A549 treated with GW870086 at 1 μM for 4 hours (cell line): ENCODE measurements at places on chromosomes 1 and 21. TPM values are rescaled to one million over a fixed set of nuclear protein-coding genes. Genes with fewer than 3 reads are reported as not detected.

The HS2ST1 gene
- 8.2 to 12.4 TPM (median 10.5 TPM) in 5 replicates for total RNA-seq

The FCER1G gene
- 0.46 to 0.74 TPM in 2 of 5 replicates, not detected in the others for total RNA-seq

The IVL gene
- total RNA-seq: 0.10 to 0.15 TPM (median 0.10 TPM) in 3 of 5 replicates, not detected in the others

The RHD gene
- total RNA-seq: not detected in 5 replicates

The UTS2 gene
- total RNA-seq: not detected in 5 replicates
